ENCODE measurements at places on chromosomes 6 and 20. TPM values are rescaled to one million over a fixed set of nuclear protein-coding genes. Genes with fewer than 3 reads are reported as not detected.

Gene MYT1
- 0.06 TPM for total RNA-seq

Gene RAET1E
- not detected for total RNA-seq

Gene PTCRA
- total RNA-seq = not detected

Gene RAB32
- total RNA-seq = 0.99 TPM

Gene CEP162
- 8.3 TPM for total RNA-seq

Gene TRIM10
- not detected for total RNA-seq

Gene COL9A3
- 0.82 TPM for total RNA-seq

Gene ARMC12
- total RNA-seq = 0.85 TPM

Gene C2
- total RNA-seq = 2.2 TPM

Gene NKAIN4
- not detected for total RNA-seq

Gene PLEKHG1
- 6.9 TPM for total RNA-seq

Gene LBP
- total RNA-seq = not detected

Gene TBC1D20
- 36.8 TPM for total RNA-seq

Gene WFDC13
- total RNA-seq = not detected

Gene OR12D2
- total RNA-seq = not detected

Gene TRIM40
- not detected for total RNA-seq

Measured in activated naive CD8-positive, alpha-beta T cell treated with anti-CD3 and anti-CD28 coated beads, Interleukin-2, amount 10 ng/mL, durations not matched to agents 7 days and 5 days (primary cell).